ENCODE measurements at places on chromosomes 6 and 20. TPM values are rescaled to one million over a fixed set of nuclear protein-coding genes. Genes with fewer than 3 reads are reported as not detected.

NDUFAF5 gene
- 25.7 TPM for polyA plus RNA-seq

DNAAF9 gene
- polyA plus RNA-seq = 5.6 TPM

ANKEF1 gene
- 0.50 TPM for polyA plus RNA-seq

RGS17 gene
- 2.8 TPM for polyA plus RNA-seq

CCN6 gene
- not detected for polyA plus RNA-seq

MUC21 gene
- 0.75 TPM for polyA plus RNA-seq

AK9 gene
- 2.7 TPM for polyA plus RNA-seq

UQCC2 gene
- 14.7 TPM for polyA plus RNA-seq

STX16 gene
- polyA plus RNA-seq = 17.9 TPM

- H3K27ac ChIP-seq = no peak overlapping the region
- H3K27me3 ChIP-seq = no peaks in the 10 kb centered on the region
- no peaks in the 10 kb centered on the region for H3K36me3 ChIP-seq
- no peaks in the 10 kb centered on the region for H3K4me1 ChIP-seq
- H3K4me3 ChIP-seq = no peak overlapping the region
Observed at GRCh38 chr20:4607287-4607713, 114.4 kb upstream of the PRND start.

- no peaks in the 10 kb centered on the region for H3K36me3 ChIP-seq
- H3K27ac ChIP-seq = no peak overlapping the region
- no peak overlapping the region for H3K4me3 ChIP-seq
- H3K4me1 ChIP-seq = no peaks in the 10 kb centered on the region
- H3K27me3 ChIP-seq = no peaks in the 10 kb centered on the region
Observed at GRCh38 chr6:12208673-12209072, 81.5 kb upstream of the EDN1 start.

- no peak overlapping the region for H3K4me3 ChIP-seq
- H3K27me3 ChIP-seq = no peaks in the 10 kb centered on the region
- no peaks in the 10 kb centered on the region for H3K4me1 ChIP-seq
- H3K36me3 ChIP-seq = no peaks in the 10 kb centered on the region
- no peak for DNase-seq
Observed at GRCh38 chr6:14258695-14259593, 141.4 kb downstream of the CD83 start.

DNA sequence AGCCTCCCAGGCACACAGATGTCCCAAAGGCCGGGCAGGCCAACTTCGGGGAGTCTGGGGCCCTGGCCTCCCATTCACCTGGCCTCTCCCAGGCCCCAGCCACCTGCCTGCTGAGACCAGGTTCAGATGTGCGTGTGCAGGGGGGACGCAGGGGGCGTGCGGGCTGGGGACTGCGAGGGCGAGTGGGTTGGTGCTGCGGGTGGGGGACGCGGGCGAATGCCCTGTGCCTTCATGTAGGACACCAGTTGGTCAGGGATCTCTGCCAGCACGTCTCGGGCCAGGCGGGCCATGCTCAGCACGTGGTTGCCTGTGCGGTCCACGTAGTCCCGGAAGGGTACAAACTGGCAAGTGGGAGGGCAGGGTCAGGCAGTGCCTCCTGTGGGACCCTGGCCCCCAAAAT lies 44.5 kb downstream of the RAB44 start:
- DNase-seq = peak; percentile 72
- no peaks in the 10 kb centered on the region for H3K4me1 ChIP-seq
- no peaks in the 10 kb centered on the region for H3K27me3 ChIP-seq

- H3K27me3 ChIP-seq = no peaks in the 10 kb centered on the region
- no peak for DNase-seq
- no peak overlapping the region for H3K27ac ChIP-seq
- no peaks in the 10 kb centered on the region for H3K4me1 ChIP-seq
Observed at GRCh38 chr20:35010405-35011192, 54.9 kb downstream of the MYH7B start.

DNA sequence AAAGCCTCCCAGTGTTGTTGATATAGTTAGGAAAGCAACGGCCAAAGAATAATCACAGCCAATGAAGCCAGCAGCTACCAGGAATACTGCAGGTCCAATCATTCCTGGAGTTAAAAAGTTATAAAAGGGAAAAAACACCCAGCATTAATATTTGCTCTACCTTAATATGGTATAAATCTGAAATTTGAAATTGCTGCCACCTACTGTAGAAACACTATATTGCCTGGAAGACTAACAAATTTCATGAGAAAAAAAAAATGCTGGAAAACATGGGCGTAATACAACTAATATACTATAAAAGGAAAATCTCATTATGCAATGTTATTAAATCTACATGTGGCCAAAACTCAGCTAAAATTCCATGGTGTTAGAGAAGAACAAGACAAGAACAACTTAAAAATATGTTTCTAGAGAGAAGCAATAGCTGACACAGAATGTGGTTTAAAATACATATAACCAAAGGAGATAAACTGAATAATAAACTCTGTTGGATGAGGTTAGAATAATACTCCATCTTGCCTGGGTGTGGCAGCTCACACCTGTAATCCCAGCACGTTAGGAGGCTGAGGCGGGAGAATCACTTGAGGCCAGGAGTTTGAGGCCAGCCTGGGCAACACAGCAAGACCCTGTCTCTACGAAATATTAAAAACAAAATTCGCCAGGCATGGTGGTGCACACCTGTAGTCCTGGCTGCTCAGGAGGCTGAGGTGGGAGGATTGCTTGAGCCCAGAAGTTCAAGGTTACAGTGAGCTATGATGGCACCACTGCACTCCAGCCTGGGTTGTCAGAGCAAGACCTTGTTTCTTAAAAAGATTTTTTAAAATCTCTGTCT lies 43.1 kb downstream of the SLC17A5 start:
- no peak overlapping the region for H3K4me3 ChIP-seq
- H3K27ac ChIP-seq = peak overlapping the region; percentile 2
- no peak for DNase-seq

- no peak for DNase-seq
- peak overlapping the region; percentile 87 for H3K4me3 ChIP-seq
- H3K27ac ChIP-seq = peak overlapping the region; percentile 8
- no peaks in the 10 kb centered on the region for H3K36me3 ChIP-seq
- no peaks in the 10 kb centered on the region for H3K27me3 ChIP-seq
Observed at GRCh38 chr20:10670501-10671220, 3.1 kb downstream of the JAG1 start.

GRCh38 chr6:133959667-133960368 lies 6.8 kb downstream of the TBPL1 start:
- no peak overlapping the region for H3K4me3 ChIP-seq

DNA sequence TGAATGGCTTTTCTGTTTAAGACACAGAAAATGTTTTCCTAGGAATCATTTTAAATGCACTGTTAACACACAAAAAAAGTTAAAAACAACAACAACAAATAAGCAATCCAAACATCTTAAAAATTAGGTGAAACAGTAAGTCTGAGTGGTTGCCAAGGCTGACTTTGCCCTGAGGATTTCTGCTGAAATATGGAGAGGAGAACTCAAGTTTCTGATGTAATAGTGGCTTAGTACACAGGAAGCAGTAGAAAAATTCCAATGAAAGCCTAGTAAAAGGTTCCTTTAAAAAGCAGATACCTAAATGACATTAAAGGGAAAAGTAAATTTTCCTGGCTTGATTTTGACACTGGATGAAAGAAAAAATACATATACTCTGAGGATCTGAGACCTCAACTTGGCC lies 184.2 kb downstream of the EPM2A start:
- H3K4me3 ChIP-seq = no peak overlapping the region
- no peaks in the 10 kb centered on the region for H3K36me3 ChIP-seq
- no peaks in the 10 kb centered on the region for H3K27me3 ChIP-seq
- DNase-seq = no peak
- H3K27ac ChIP-seq = no peak overlapping the region

DNA sequence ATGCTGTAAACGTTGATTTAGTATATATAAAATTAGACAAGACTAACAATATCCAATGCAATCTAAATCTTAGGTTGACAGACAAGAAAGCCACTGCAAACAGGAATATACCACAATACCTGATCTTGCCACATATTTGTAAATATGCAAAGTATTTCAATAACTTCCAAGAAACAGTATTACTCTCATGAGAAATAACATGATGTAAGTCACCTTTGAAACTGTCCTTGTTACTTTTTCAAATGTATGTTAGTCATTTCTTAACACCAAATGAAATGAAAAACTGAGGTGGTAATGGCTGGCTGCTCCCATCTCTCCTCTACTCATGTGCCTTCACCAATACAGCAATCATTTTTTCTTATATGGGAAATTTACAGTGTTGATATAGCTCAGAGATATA lies 118.7 kb downstream of the ATG5 start:
- H3K27ac ChIP-seq = no peak overlapping the region
- no peak for DNase-seq
- H3K4me1 ChIP-seq = no peaks in the 10 kb centered on the region
- no peak overlapping the region for H3K4me3 ChIP-seq
- no peaks in the 10 kb centered on the region for H3K27me3 ChIP-seq
- no peaks in the 10 kb centered on the region for H3K36me3 ChIP-seq

- H3K27ac ChIP-seq = no peak overlapping the region
- no peaks in the 10 kb centered on the region for H3K27me3 ChIP-seq
Observed at GRCh38 chr20:49704932-49705336, 8.7 kb downstream of the B4GALT5 start.

DNA sequence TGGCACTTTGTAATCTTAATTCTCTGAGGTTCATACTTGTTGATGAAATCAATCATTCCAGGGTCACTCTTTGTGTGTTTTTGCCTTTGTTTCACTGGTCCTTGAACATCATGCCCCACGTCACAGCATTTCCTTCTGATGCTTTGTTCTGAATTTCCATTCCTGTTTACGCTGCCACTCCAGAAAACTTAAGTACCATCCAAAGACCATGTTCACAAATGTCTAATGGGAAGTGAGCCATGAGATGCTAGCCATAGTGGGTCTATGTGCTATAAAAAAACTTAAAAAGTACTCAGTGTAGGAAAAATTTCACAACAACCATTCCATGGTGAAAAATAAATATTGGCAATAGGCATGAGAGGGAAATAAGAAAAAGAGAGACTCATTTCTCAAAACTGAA lies 232.0 kb downstream of the IBTK start:
- H3K4me3 ChIP-seq = no peak overlapping the region
- H3K4me1 ChIP-seq = peaks cover 21% of the 10 kb centered on the region
- peak overlapping the region; percentile 44 for H3K27ac ChIP-seq
- H3K27me3 ChIP-seq = no peaks in the 10 kb centered on the region
- no peaks in the 10 kb centered on the region for H3K36me3 ChIP-seq

DNA sequence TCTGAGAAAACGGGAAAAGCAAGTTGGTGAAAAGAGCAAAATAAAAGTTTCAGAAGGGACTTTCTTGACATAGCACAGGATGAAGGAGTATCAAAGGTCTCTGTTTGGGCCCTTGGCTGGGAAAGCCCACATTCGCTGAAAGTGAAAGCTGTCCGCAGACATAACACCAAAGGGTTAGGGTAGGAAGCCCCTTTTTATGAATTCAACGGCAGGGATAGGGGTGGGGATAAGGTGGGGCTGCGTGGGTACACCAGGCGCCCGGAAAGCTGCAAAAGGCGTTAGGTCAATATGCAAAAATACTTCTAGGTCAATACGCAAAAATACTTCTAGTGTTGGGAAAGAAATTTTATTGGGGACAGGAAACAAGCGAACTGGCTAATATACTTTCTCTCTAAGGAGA lies 135.1 kb downstream of the OR2B2 start:
- no peaks in the 10 kb centered on the region for H3K36me3 ChIP-seq
- DNase-seq = no peak

- H3K4me1 ChIP-seq = no peaks in the 10 kb centered on the region
- H3K27me3 ChIP-seq = no peaks in the 10 kb centered on the region
Observed at GRCh38 chr6:22306741-22307466, 10.1 kb upstream of the PRL start.

DNA sequence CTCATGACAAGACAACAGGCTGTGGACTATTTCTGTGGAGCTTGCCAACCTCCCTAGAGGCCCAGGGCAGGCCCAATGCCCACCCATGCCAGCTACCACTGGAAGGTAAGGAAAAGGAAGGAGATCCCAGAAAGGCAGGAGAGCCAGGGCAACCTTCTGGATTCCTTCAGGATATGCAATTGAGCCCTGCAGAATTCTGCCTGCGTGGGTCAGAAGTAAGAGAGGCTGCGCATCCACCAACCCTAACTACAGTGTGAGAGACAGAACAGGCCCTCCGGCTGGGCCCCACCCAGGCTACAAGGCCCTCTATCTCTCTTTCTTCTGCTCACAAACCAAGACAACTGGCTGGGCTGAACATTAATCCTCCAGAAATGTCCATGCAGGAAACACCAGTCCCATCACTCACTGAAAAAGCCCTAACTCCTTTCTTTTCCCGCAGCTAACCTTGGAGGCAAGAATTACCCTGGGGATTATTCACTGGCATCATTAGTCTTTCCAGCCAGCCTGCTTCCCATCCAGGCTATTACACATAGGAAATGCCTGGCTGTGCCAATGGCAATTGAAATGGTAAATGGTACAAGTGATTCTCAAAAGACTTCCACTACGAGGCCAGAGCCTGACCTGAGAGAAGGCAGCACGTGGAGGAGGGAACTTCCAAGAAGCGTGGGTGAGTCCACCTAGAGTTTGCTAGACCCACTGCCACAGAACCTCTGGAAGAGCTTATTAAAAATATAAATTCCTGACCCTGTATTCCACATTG lies 15.2 kb downstream of the MAP1LC3A start:
- no peaks in the 10 kb centered on the region for H3K4me1 ChIP-seq
- H3K4me3 ChIP-seq = no peak overlapping the region
- H3K36me3 ChIP-seq = no peaks in the 10 kb centered on the region
- no peaks in the 10 kb centered on the region for H3K27me3 ChIP-seq
- DNase-seq = no peak
- no peak overlapping the region for H3K27ac ChIP-seq

DNA sequence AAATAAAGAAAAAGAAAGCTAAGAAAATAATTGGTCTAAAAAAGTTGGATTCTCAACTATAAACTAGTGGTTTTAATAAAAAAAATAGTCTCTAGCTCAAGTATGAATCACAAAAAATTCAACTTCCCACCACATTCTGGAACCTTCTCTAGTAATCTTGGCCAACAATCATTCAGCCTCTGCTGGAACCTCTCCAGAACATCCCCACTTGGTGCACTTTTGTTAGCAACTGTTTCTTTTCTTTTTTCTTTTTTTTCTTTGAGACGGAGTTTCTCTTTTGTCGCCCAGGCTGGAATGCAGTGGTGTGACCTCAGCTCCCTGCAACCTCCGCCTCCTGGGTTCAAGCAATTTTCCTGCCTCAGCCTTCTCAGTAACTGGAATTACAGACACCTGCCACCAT lies 35.7 kb downstream of the TXLNB start:
- H3K27me3 ChIP-seq = no peaks in the 10 kb centered on the region
- no peak overlapping the region for H3K4me3 ChIP-seq
- no peak for DNase-seq
- H3K4me1 ChIP-seq = no peaks in the 10 kb centered on the region
- no peaks in the 10 kb centered on the region for H3K36me3 ChIP-seq
- no peak overlapping the region for H3K27ac ChIP-seq

DNA sequence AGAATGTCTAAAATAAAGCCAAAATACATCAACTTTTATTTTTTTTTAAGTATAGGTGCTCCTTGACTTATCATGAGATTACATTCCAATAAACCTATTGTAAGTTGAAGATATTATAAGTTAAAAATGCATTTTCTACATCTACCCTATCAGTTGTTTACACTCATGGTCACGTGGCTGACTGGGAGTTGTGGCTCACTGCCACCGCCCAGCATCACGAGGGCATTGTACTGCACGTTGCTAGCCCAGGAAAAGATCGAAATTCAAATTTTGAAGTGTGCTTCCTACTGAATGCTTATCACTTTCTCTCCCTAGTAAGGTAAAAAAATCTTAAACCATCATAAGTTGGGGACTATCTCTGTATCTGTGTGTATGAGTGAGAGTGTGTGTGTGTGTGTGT lies 126.6 kb upstream of the RIN2 start:
- no peak overlapping the region for H3K4me3 ChIP-seq
- no peaks in the 10 kb centered on the region for H3K27me3 ChIP-seq
- H3K36me3 ChIP-seq = no peaks in the 10 kb centered on the region
- peaks cover 2% of the 10 kb centered on the region for H3K4me1 ChIP-seq
- no peak overlapping the region for H3K27ac ChIP-seq
- DNase-seq = no peak
